IPS DF 6.9 (cell line): ENCODE measurements at places on chromosomes 3 and 15.

DNA sequence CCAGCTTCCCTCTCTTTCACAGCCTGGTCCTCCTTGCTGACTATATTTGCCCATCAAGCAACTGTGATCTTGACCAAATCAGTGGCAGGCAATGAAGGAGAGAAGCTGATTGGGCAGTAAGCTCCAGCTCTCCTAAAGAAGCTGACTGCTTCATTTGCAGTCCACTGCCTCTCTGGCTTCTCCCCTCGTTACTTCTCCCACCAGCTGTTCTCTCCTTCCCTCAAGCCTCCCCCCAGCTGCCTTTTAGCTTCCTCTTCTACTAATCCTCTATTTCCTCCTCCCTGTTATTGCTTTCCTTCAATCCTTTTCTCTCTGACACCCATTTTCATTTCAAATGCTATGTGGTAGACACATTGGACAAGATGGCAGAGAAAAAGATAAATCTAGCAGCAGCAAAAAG lies 474.7 kb upstream of the UBE2E2 start:
- no peak for DNase-seq
- no peak overlapping the region for H3K4me3 ChIP-seq
- H3K36me3 ChIP-seq = no peaks in the 10 kb centered on the region
- H3K27ac ChIP-seq = no peak overlapping the region
- H3K4me1 ChIP-seq = no peaks in the 10 kb centered on the region

DNA sequence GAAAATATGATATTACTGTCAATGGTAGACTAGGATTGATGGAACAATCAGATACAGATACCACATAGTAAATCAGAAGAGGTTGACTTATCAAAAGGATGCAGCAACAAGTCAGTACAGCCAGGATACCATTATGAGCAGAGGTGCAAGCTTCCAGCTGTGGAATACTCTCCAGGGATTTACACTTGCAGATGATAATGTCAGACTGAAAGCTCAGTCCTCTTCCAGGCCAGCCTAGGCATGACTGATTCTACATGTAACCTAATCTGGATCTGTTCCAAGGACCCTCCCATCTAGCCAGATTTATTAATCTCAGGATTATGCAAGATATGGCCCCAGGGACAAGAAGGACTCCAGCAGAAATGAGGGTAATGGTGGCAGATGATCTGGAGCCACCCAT lies 8.2 kb downstream of the FILIP1L start:
- DNase-seq = no peak
- H3K4me3 ChIP-seq = no peak overlapping the region
- no peak overlapping the region for H3K27ac ChIP-seq
- no peaks in the 10 kb centered on the region for H3K4me1 ChIP-seq

DNA sequence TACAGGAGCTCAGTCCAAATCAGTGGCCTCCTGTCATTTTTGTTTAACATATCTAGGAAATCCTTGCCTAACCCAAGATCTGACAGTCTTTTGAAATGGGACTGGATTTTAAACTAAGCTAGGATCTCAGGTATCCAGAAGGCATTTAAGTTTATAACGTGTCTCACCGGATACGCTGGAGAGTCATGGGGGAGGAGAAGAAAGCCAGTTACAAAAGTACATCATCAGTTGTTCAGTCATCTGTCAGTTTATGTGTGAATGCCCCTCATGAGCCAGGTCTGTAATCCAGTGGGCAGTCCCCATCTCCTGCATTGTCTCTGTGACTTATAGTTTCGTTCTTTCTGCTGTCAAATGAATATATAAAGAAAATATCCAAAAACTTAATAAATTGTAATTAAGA lies 44.4 kb downstream of the RAB7A start:
- H3K27ac ChIP-seq = no peak overlapping the region
- no peaks in the 10 kb centered on the region for H3K4me1 ChIP-seq
- no peaks in the 10 kb centered on the region for H3K27me3 ChIP-seq

DNA sequence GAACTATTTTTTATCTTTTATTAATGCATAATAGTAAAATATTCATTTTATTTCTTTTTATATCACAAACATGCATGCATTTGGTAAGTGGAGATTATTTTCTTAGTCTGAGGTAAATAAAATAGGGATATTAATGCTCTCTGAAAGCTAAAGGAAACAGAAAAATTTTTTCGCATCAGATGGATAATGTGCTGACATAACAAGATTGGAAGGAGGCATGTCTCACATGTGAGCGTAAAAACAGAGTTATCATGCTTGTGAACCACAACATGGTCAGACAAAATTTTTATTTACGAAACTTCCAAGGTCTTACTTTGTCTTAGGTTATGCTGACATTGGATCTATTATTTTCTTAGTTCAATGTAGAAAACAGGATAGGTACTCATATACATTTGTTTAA lies 166.1 kb downstream of the SPATA16 start:
- H3K36me3 ChIP-seq = no peaks in the 10 kb centered on the region
- no peak for DNase-seq
- no peak overlapping the region for H3K4me3 ChIP-seq
- no peaks in the 10 kb centered on the region for H3K4me1 ChIP-seq
- H3K27me3 ChIP-seq = no peaks in the 10 kb centered on the region
- H3K27ac ChIP-seq = no peak overlapping the region

DNA sequence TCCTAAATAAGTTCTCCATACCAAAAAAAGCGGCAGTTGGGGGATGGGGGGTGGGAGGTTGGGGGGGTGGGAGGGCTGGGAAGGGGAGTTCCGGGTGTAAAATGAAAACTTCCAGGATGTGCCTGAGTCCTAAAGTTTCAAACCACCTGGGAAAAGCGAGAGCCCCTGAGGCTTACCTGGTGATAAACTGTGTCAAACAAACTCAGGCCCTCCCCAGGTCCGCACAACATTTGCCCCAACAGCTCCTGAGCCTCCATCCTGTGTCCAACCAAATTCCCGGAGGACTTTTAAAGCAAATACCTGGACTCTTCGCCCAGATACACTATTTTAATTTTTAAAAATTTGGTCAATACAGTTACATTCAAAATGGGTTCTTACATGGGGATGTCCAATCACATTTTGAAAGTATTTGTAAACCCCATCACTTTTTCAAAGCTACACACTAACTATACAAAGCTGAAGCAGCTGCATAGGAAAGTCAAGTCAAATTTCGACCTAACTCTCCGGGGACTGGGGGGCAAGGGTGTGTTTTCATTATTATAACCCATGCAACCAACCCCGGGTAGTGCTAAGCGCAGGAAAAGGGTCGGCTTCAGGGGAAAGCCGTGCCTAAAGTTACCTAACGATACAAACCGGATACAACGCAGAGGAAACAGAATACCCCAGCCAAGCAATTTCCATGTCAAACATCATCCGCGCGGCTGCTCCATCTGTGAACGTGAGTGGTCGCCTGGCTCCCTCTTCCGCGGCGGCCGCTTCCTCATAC lies 685 bp upstream of the FOXB1 start:
- peaks cover 33% of the 10 kb centered on the region for H3K27me3 ChIP-seq
- no peak for DNase-seq

DNA sequence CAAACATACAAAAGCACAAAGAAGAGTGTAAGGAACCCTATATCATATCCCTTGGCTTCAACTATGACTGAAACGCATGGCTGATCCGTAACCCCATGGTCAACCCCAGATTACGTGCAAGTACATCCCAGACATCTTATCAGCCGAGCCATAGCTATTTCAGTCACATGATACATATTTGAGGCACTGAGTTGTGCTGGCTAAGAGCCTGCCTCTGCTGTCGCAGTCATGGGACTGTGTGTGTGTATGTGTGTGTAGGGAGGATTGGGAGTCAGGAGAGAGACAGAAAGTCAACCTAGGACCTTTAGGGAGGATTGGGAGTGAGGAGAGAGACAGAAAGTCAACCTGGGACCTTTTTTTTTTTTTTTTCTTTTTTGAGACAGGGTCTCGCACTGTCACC lies 8.4 kb downstream of the ST6GAL1 start:
- H3K27me3 ChIP-seq = no peaks in the 10 kb centered on the region
- no peak for DNase-seq
- peaks cover 2% of the 10 kb centered on the region; the same call in 1 of the 2 replicates for H3K4me1 ChIP-seq
- H3K4me3 ChIP-seq = no peak overlapping the region

- H3K4me1 ChIP-seq = no peaks in the 10 kb centered on the region
- no peak for DNase-seq
- no peaks in the 10 kb centered on the region for H3K27me3 ChIP-seq
- H3K36me3 ChIP-seq = no peaks in the 10 kb centered on the region; the same call in 1 of the 2 replicates
Observed at GRCh38 chr3:47096959-47097358, 67.0 kb downstream of the SETD2 start.

DNA sequence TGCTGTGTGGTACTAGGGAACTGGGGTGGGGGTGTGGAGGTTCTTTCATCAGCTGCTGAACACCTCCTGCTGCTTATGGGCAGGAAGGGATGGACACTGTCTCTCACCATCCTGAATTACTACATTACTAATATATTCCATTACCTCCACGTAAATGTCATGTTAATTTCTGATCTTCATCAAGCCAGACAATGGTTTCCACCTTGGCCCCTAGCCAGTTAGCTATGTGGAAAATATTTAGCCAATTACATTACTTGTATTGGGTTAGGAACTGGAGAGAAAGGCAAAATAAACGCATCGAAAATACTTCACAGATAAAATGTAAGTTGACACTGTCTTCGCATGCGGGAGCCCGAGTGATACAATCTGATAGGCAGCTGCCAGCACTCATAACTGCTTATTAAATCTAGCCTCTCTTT lies 95.1 kb downstream of the FOXP1 start:
- H3K27me3 ChIP-seq = no peaks in the 10 kb centered on the region
- no peak for DNase-seq

DNA sequence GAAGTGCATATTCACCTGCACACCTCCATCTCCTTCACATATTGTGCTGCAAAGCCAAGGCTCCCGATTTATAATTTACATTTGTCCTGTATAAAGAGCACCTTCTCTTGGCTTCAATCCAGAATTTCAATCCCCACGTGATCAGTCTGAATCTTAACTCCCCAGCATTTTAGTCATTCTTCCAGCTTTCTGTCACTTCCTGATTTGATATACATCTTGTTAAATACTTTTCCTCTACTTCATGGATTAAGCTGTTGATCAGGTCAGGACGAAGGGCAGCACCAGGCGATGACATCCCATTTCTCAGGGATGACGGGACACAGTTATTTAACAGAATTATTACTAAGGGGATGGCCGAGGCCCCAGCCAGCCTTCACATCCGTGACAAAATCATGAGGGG lies 212.5 kb downstream of the EPHB1 start:
- H3K4me1 ChIP-seq = no peaks in the 10 kb centered on the region
- H3K27ac ChIP-seq = no peak overlapping the region
- H3K36me3 ChIP-seq = no peaks in the 10 kb centered on the region
- no peaks in the 10 kb centered on the region for H3K27me3 ChIP-seq

GRCh38 chr3:107690522-107691138 lies 167.9 kb downstream of the BBX start:
- no peaks in the 10 kb centered on the region for H3K4me1 ChIP-seq
- no peaks in the 10 kb centered on the region for H3K36me3 ChIP-seq
- no peak overlapping the region for H3K27ac ChIP-seq
- H3K27me3 ChIP-seq = no peaks in the 10 kb centered on the region
- DNase-seq = no peak

DNA sequence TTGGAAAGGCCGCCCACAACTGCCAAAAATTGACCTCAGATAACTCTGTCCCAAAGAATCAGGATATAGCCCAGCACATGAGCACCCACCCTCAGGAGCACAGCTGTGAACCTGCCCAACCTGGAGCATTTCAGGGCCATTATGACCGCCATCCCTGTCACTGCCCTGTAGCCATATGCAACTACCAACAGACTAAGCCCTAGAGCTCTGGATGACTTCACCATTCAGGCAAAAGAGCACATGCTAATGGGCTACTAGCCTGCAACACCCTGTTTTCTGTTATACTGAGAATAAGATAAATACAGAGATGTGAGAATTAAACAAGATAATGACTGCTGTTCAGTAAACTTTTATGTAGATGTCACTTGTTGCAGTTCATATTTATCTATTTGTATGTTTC lies 45.0 kb downstream of the TXNRD3 start:
- H3K4me1 ChIP-seq = no peaks in the 10 kb centered on the region
- H3K4me3 ChIP-seq = no peak overlapping the region
- no peaks in the 10 kb centered on the region for H3K27me3 ChIP-seq
- H3K27ac ChIP-seq = no peak overlapping the region
- H3K36me3 ChIP-seq = no peaks in the 10 kb centered on the region

- no peaks in the 10 kb centered on the region for H3K27me3 ChIP-seq
- no peaks in the 10 kb centered on the region for H3K36me3 ChIP-seq
- DNase-seq = no peak
- H3K4me3 ChIP-seq = no peak overlapping the region
- no peak overlapping the region for H3K27ac ChIP-seq
Observed at GRCh38 chr3:98777286-98777685, 14.1 kb downstream of the ST3GAL6 start.

- DNase-seq = no peak
- H3K4me1 ChIP-seq = no peaks in the 10 kb centered on the region
- H3K27me3 ChIP-seq = no peaks in the 10 kb centered on the region
- H3K4me3 ChIP-seq = no peak overlapping the region
Observed at GRCh38 chr3:100060685-100061484, 53.4 kb downstream of the FILIP1L start.

- no peak overlapping the region for H3K4me3 ChIP-seq
- H3K27ac ChIP-seq = no peak overlapping the region
- DNase-seq = no peak
- peaks cover 11% of the 10 kb centered on the region; the same call in 1 of the 2 replicates for H3K36me3 ChIP-seq
Observed at GRCh38 chr15:85743392-85744055, 51.2 kb downstream of the KLHL25 start.

DNA sequence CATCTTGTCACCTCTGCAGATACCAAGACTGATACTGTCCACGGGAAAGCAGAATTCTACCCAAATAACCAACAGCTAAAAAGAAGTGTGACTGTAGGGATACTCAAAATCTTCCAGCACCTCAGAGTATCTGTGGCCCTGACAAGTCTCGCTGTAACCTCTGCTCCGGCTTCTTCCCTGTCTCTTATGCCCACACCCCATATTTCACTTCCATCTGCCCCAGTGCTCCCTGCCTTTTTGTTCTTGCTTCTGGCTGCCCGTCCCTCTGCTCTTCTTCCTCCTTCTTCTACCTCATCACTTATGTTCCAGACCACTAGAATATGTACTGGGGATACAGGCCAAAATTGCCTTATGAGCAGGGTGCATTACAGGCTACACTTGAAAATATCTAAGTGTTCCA lies 45.4 kb downstream of the CRTAP start:
- no peaks in the 10 kb centered on the region for H3K36me3 ChIP-seq
- no peak overlapping the region for H3K4me3 ChIP-seq
- no peaks in the 10 kb centered on the region for H3K4me1 ChIP-seq

- no peaks in the 10 kb centered on the region for H3K27me3 ChIP-seq
- no peaks in the 10 kb centered on the region for H3K36me3 ChIP-seq
- no peak overlapping the region for H3K27ac ChIP-seq
- H3K4me1 ChIP-seq = no peaks in the 10 kb centered on the region; the same call in 1 of the 2 replicates
Observed at GRCh38 chr3:136699271-136699828, 52.8 kb downstream of the STAG1 start.

- H3K27ac ChIP-seq = no peak overlapping the region
- no peaks in the 10 kb centered on the region for H3K27me3 ChIP-seq
Observed at GRCh38 chr3:158663832-158664231, 8.6 kb downstream of the LXN start.
